Right hindlimb (tissue), 1 donor: ENCODE measurements at places on chromosomes 12 and 14.

DNA sequence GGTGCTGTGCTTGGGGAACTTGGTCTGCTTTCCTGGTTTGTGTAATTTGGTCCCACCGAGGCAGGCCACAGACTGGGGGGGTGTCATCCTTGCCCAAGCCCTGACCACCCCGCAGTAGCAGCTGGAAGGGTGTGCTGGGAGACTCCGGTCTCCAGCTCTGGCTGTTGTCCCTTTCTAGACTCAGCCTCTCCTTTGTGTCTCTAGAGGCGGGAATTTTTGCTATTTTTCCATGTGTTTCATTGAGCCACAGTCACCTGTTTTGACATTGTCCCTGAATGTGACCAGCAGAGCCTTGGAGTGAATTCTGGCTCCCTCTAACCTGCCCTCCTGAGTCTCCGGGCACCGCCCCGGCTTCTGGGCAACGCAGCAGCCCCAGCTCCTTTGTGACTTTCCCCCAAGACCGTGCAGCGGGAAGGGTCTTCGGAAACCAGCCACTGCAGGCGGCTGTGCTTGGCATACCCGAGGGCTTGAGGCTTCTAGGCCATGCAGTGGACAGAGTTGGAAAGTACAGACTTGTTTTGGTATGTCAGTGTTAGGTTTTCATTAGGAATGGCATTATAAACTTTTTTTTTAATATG lies 98.6 kb downstream of the TNFAIP2 start:
- no peak for DNase-seq

GRCh38 chr12:124640056-124640455 lies 72.6 kb upstream of the NCOR2 start:
- no peak for DNase-seq

DNA sequence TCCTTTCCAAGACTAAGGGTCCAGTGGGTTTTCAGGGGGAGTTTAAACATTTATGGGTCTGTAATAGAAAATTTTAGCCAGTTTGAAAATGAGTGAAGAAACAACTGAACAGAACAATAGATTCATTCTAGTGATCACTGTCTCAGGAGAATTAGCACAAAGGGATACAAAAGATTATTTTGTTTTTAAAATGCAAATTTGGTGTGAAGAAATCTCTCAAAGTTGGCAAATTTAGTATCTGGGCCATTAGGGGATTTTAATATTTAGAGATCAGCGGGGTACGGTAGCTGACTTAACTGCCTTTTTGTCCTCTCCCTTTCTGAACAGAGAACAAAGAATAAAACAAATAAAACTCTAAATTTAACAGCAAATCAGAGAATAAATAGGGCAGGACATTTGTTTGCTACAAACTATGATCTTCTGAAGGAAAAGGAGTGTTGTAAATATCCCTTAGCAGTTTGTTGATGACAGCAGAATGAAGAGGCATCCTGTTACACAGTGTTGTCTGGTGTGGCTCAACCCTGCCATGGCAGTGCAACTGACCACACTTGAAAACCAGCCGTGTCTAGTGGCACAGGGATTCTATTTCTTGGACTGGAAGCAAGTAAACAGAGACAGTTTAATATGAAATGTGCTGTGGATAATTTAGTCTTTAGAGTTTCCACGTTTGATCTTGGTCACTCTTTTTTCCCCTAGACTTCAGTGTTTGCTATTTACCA lies 46.3 kb upstream of the LRTM2 start:
- no peak for DNase-seq

DNA sequence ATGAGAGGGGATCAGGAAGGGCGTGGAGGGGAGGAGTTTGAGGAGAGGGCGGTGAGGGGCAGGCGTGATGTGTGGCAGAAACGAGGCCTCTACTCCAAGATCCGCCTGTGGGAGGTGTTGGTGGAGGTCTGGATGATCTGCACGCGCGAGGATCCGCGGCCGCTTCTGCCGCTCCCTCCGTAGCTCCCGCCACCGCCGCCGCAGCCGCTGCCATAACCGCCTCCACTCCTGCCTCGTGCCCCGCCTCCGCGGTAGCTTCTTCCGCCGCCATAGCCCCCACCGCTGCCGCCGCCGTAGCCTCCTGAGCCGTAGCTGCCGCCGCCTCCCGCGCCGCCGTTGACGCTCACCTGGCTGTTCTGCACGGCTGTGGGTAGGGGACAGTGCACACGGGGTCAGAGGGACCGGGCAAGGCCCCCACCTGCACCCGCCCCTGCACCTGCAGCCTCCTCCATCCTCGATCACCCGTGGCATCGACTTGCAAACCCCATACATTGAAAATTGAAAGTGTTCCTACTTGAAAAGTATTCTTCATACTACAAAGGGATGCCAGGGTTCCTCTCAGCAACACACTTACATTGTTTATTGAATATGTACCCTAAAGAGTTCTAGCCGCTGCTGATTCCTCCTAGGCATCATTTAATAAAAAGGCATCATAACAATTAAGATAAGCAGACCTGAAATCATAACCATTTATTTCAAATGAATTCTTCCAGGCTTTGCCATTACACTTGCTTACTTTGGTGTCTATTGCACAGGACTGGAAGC lies 11.1 kb upstream of the KRT1 start:
- DNase-seq = no peak

DNA sequence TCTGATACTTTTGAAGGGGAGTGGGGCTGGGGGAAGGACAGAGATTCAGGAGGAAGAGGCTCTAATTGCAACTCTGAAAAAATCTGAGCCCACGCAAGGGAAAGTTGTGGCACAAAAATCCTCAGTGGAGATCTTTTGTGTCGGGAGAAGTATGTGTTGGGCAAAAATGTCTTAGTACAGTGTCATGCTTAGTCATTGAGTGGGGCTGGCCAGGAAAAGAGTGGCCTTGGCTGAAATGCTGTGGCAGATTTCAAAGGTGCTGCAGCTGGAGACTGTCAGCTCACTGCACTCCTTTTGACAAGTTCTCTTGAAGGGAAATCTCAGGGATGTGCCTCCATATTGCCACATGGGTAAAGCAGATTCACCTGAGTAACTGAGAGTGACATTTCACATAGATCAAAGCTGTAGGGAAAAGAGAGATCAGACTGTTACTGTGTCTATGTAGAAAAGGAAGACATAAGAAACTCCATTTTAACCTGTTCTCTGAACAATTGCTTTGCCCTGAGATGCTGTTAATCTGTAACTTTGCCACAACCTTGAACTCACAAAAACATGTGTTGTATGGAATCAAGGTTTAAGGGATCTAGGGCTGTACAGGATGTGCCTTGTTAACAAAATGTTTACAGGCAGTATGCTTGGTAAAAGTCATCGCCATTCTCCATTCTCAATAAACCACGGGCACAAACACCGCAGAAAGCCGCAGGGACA lies 36.0 kb upstream of the GLIPR1 start:
- no peak for DNase-seq

DNA sequence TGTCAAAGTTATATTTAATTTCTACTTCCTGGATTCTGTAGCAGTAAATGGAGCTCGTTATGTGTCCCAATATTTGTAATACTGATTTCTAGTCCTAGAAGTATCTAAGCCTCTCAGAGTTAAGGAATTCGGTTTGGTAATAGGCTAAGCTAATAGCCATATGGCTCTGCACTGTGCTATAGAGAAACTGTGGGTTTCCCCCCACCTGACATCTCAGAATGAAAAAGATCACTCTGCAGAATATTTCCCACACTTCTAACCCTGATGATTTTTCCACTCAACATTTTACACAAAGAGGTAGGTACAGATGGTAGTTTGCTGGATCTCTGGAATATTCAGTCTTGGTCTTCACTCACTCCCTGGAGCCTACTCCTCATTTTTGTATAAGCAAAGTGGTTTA lies 71.2 kb downstream of the BORCS5 start:
- no peak for DNase-seq

GRCh38 chr14:69922198-69922597 lies 43.0 kb downstream of the SMOC1 start:
- DNase-seq = no peak

DNA sequence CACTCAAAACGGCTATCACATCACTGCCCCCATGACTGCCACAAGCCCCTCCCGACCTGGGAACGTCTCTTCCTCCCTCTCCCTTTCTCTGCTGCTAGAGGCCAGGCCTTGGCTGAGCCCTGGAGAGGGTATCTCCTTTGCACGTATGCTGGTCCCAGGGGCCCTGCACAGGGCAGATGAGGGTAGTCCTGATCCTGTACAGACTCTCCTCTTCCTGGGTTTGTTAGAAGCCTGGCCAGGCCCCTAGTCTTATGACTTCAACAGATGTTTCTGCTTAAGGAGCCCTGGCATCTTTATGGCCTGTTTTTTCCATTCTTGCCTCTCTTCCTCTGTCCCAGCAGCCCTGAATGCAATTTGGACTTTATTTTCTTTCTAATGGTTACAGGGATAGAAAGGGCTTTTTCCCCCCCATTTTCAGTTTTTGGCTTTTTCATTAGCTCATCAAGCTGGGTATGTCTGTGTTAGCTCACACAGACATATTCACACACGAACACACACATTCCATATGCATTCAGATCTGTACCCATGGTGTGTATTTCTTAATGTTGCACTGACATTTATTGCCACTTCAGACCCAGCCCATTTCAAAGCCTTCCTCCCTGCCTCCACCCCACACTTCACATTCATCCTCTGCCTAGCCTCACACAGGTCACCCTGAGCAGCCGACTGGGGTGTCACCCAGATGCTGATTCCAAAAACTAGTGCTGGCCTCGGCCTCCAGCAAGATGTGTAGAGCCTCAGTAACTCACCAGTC lies 203.2 kb downstream of the ZFP36L1 start:
- DNase-seq = peak; percentile 88

DNA sequence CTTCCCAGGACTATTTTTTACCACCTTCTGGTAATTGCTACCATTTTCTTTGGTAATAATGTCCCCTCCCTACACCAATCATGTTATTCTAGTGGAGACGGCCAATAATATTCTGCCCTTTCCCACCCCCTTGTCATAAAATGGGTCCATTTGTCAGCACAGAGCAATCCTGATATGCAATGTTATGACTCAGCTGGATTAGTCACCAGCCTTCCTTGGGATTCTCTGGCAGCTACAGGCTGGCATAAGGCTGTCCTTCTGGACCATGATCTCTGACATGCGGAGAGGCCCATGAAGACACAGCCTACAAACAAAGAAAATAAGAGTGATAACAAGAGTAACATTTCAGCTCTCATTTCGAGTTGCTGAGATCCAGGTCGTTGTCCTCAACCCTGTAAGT lies 222.0 kb upstream of the CPNE8 start:
- DNase-seq = no peak

- DNase-seq = no peak
These were observed 28.4 kb downstream of the DGLUCY start for GRCh38 chr14:91142214-91142668.

- DNase-seq = peak; percentile 17
These were observed 238.5 kb downstream of the CACNA1C start for GRCh38 chr12:2291182-2291832.

- DNase-seq = no peak
These were observed 219.3 kb downstream of the TRHDE start for GRCh38 chr12:72491426-72491825.
